GM23248 (cell line): ENCODE measurements at places on chromosomes 4 and X. TPM values are rescaled to one million over a fixed set of nuclear protein-coding genes. Genes with fewer than 3 reads are reported as not detected.

GLRA3 gene
- not detected in 2 replicates for polyA plus RNA-seq

DNA sequence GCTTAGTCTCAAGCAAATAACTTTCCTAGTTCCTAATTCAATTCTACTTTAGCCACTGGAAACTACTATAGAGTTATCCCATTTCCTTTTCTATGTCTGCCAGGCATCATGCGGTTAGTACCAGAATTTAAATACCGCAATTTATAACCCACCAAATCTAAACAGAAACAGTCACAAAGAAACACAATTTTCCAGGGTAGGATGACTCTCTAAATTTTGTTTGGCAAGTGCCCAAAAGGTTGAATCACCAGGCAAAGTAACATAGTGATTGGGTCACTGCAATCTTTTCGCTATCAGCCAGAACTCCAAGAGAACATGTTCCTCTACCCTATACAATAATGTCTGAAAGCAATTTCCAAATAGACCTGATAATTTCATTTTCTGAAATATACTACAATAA is 240.2 kb upstream of the GRIA3 start:
- no peaks in the 10 kb centered on the region for H3K27me3 ChIP-seq
- peak; percentile 26 for DNase-seq
- H3K36me3 ChIP-seq = no peaks in the 10 kb centered on the region
- H3K4me3 ChIP-seq = no peak overlapping the region

TBX22 gene
- not detected in 2 replicates for polyA plus RNA-seq

DNA sequence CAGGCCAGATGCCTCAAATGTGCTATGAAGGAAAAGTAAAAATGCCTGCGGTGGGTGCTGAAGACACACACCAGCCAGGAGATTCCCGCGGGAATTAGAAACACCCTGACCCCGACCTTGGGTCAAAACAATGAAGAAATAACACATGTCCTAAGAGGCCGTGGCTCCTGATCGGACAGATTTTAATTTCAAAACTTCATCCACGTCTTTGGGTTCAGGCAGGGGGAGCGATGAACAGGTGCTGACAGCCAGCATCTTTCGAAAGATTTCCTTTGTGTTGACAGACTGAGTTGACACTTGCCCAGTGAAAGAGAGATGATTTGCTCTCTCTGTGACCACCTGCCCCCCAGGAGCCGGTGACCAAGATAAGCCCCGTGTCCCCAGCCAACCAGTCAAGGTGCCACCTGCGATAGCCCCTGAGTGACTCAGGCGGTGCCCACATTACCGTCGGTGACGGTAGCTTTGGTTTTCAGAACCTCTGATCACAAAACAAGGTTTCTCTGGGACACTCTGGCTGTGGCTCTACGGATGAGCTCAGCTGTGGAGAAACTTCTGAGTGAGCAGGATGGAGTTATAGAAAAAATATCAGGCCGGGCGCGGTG is 11.0 kb upstream of the IL3RA start:
- no peaks in the 10 kb centered on the region for H3K27me3 ChIP-seq
- H3K4me1 ChIP-seq = no peaks in the 10 kb centered on the region
- H3K27ac ChIP-seq = no peak overlapping the region
- H3K4me3 ChIP-seq = no peak overlapping the region
- DNase-seq = no peak
- no peaks in the 10 kb centered on the region for H3K36me3 ChIP-seq
